Left cardiac atrium (tissue), 4 donors: ENCODE measurements at places on chromosomes 3 and 15.
A peak's percentile ranks its signal among the peaks of the same experiment; 100 is the strongest.

- DNase-seq: peak; percentile 27
Observed at GRCh38 chr3:143084856-143085731, 34.5 kb upstream of the CHST2 start.

DNA sequence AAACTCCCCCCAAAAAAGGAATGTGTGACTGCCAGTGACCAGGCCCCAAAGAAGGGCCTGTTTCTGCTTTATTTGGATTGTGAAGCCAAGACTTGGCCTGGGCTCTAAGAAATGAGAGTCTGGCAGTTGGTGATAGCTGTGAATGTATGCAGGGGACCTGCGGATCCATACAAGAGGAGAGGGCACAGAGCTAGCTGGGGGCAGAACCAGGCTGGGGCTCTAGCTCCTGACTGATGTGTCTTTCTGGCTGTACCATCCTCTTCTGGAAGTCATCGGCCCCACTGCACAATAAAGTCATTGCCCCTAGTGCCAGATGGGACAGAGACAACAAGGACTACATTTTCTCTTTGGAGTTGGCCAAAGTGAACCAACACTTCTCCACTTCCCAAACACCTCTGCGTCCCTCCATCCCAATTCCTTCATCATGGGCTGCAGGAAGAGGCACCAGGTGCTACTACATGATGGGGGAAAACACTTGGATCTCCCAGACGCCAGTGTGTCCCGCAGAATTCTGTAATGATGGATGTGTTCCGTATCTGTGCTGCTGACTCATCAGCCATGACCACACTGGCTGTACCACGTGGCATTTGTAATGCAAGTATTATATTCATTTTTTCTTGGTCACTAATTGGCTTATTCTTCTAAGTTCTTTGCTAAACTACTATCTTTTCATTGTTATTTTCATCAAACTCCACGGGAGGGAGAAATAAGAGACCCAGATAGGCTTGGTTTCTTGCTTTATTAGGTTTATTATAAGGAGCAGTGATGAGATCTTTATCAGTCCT, 1.7 kb upstream of the PLA2G4F start:
- no peak for DNase-seq

- no peak for DNase-seq
Observed at GRCh38 chr3:56778893-56779292, 22.9 kb downstream of the ARHGEF3 start.

- no peak for DNase-seq
Observed at GRCh38 chr3:193621127-193621526, 28.1 kb downstream of the OPA1 start.

GRCh38 chr3:38723569-38724391, 74.3 kb upstream of the SCN5A start:
- DNase-seq: peak; percentile 67
